ENCODE measurements at places on chromosomes 2 and 18.

DNA sequence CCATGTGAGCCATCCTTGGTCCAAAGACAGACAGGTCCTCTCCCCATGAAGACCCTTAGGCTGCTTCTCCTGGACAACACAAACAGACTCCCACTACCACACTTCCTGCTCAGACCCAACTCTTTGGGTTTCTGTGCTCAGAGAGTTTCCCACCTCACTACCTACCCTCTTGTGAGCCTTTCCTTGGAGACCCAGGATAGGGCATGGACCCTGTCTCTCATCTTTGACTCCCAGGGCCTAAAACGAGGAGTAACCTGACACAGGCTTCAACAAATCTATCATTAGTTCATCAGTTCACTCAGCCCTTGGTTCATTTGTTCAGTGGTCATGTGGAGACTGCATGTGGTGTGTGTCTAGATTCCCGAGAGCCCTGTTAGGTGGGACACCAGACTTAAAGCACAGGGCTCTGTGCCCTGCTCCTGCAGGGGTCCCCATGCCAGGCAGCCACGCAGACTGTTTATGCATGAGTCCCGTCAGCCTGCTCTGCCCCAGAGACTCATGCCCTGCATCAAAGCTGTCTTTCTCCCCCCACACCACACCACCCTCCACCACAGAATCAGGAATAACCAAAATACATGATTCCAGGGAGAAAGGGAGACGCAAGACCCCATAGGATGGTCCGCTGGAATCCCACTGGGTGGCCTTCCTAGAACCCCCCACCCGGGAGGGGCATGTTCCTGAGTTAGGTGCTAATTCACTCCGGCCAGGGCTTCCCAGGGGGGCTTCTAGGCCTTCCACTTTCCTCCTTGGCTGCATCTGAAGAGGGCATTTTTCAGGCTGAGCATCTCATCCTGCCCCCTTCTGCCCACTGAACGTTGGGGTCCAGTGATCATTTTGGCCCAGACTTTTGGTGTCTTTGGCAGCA, 100.2 kb upstream of the TEX51 start:
- no peak for DNase-seq

- DNase-seq = peak; percentile 74
Measured at GRCh38 chr2:9201185-9201891, 5.3 kb upstream of the ASAP2 start.

GRCh38 chr2:125870264-125870663, 785.7 kb upstream of the GYPC start:
- no peak for DNase-seq

GRCh38 chr2:218039171-218039570, 29.9 kb upstream of the RUFY4 start:
- DNase-seq = peak; percentile 6

DNA sequence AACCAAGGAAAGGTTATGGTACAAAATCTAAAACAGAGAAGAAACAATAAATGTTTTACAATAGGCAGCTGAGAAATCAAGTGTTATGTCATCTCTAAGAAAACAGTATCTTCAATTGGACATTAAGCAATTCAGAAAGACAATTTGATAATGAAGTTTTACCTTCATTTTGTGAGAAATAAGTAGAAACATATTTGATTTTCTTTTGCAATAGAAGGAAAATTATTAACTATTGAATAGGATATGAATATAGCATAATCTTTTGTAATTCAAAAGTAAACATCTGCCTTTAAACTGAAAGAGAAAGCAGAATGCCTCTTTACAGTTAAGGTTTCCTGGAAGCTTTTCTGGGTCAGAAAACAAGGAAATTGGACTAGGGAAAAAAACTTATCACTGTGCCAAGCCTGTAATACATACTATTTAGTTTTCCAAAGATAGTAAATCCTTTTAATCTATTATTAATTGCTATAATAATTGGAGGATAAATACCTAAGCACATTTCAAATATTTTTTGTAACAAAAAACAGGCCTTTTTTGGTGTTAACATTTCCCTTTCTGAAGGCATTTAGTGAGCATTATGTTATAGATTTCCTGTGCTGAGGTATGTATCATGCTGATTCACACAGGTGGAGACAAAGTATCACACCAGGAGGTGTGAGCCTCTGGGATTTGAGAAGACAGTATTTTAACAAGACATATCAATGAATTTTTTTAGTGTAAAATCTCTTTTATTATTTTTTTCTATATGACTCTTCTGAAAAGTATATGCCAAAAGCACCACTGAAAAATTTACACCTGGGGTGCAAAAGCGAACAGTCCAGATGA, 947.0 kb upstream of the CDH2 start:
- DNase-seq = no peak

GRCh38 chr2:85548608-85548900, 9.6 kb downstream of the MAT2A start:
- DNase-seq = no peak
